Activated CD4-positive, alpha-beta T cell treated with anti-CD3 and anti-CD28 coated beads for 1 hour (primary cell): ENCODE measurements at places on chromosomes 13 and 19.

GRCh38 chr19:10864538-10864899 lies 6.8 kb upstream of the CARM1 start:
- DNase-seq = peak; percentile 65

- DNase-seq = no peak
Measured at GRCh38 chr13:42101821-42102585, 53.6 kb downstream of the DGKH start.

GRCh38 chr19:34504809-34505291 lies 23.3 kb downstream of the WTIP start:
- no peak for DNase-seq

- DNase-seq = no peak
Measured at GRCh38 chr19:31126236-31126635, 223.0 kb downstream of the TSHZ3 start.

DNA sequence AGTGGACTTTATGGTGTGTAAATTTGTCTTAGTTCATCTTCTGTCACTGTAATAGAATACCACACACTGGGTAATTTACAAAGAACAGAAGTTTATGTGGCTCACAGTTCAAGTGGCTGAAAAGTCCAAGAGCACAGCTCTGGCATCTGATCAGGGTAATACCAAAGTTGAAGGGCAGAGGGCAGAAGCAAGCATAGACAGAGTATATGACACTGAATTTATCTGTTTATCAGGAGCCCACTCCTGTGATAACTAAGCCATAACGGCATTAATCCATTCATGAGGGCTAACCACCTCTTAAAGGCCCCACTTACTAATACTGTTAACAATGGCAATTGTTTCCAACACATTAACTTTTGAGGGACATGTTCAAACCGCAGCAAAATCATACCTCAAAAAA lies 4.0 kb upstream of the RFXAP start:
- DNase-seq = no peak

GRCh38 chr13:81302125-81302524 lies 961.2 kb upstream of the SPRY2 start:
- DNase-seq = no peak

DNA sequence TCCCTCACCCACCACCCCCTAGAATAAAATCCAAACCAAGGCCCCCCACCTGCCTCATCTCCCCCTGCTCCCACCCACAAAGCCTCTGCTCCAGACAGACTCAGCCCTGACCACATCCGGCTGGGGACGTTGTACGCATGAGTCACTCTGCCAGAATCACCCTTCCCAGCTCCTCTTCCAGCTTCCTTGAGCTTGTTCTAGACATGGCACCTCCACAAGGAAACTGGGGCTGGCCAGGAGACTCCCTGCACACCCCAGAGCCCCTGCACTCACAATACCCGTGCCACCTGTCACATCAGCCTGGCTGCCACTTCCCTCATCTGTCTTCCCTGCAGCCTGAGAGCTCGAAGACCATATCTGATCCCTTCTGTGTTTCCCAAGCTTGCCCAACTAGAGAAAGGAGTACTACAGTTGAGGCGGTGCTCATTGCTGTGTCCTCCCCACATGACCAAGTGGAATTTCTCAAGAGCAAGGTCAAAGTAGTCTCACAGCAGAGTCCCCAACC lies 9.7 kb downstream of the DEDD2 start:
- no peak for DNase-seq

- peak; percentile 57 for DNase-seq
Measured at GRCh38 chr19:40284501-40285352, at the start of gene AKT2. Gene AKT2 (minus strand): TSS chr19:40285345. CDS start chr19:40265267, 20,078 bp downstream.

DNA sequence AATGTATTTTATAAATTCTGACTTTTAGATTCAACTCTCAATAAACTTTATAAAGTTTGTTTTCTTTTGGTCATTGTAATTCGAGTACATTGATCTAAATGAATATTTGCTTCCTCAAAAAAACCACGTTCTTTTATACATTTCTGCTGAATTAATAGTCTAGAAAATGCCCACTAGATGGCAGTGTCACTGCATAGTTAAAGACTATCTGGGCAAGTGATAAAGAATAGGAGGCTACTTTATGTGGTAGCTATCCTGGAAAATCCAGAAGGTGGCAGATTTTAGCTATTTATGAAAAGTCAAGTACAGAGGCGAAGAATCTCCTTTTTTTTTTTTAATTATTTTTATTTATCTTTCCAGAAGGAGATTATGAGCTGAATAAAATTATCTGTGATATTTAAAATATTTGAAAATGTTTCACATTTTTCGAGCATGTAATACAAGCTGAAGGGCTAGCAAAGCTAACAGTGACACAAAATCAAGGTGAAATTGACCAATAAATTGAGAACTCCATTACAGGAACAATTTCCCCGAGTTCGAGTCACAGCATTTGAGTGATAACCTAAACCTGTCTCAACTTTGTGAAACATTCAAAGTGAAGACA lies 221.8 kb downstream of the OLFM4 start:
- no peak for DNase-seq

- DNase-seq = no peak
Measured at GRCh38 chr13:102039264-102039663, 362.6 kb downstream of the FGF14 start.

DNA sequence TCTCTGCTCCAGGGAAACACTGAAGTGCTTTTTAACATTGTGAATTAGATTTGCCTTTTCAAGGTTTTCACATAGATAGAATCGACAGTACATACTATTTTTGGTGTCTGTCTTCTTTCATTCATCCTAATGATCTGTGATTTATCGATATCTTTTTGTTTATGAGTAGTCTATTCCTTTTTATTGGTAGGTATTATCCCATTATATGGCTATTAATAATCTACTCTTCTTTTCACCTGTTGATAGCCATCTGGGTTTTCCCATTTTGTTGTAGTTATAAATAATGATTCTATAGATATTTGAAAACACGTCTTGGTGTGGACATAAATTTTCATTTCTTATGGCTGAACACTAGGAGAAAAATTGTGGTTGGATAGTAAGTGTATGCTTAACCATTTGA lies 262.6 kb downstream of the MAB21L1 start:
- DNase-seq = no peak

GRCh38 chr13:52765611-52766390 lies 26.2 kb upstream of the CNMD start:
- no peak for DNase-seq

DNA sequence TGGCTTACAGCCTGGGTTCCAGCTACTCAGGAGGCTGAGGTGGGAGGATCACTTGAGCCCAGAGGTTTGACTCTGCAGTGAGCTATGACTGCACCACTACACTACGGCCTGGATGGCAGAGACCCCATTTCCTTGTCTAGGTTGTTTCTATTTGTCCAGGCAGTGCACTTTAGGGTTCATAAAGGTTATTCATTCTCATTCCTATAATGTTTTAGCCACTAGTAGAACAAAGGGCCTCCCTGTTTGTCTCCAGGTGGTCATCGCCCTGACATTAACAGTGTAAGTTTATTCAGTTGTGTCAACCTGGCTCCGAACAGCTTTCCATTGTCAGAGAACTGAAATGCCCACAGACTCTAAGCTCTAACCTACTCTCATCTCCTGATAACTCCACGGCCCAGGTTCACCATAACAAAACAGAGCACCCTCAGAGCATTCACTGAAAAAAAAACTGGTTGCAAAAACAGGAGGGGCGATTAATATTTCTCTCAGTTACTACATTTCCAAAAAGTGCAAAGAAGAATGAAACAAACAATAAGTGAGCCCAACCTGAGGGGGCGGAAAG lies 37.1 kb downstream of the SMAD9 start:
- DNase-seq = no peak

- no peak for DNase-seq
Measured at GRCh38 chr19:55063492-55063843, 520 bp upstream of the RDH13 start.

DNA sequence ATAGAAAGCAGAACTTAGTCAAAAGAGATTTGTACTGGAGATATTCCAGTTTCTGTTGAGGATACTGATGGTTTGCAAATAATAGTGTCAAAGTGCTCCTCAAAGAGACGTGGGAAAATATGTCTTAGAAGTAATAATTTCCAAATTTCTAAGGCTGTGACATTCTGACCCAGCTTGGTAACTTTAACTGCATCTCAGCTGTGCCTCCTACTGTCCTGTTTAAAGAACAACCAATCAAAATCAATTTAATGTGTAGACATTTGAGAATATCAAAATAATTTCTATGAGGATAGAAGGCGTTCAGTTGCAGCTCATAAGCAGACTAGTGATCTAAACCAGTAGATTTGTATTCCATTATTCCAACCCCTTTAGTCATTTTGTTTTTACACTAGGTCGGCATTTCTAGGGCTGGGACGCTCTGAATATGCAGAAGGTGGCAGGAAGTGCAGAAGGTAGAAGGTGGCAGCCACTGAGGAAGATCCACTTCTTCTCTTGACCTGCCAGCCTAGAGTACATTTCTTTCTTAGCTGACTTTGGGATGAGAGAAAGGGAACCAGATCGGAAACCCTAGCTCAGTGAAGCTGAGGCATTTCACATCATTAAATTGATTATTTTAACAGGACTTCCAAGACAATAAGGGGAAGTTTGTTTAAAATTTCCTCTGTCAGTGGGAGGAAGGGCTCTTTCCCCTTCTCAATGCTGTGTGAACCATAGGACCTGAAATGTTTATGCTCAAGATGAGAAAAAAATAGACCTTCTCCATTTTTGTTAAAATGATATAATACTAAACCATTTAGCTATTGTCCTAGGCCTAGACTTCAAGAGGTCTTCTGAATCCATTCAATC lies 67.5 kb downstream of the COL4A1 start:
- DNase-seq = no peak

GRCh38 chr13:91216928-91217700 lies 130.4 kb upstream of the MIR17HG start:
- no peak for DNase-seq

- DNase-seq = no peak
Measured at GRCh38 chr19:40089462-40089861, 1.3 kb downstream of the ZNF780A start.

DNA sequence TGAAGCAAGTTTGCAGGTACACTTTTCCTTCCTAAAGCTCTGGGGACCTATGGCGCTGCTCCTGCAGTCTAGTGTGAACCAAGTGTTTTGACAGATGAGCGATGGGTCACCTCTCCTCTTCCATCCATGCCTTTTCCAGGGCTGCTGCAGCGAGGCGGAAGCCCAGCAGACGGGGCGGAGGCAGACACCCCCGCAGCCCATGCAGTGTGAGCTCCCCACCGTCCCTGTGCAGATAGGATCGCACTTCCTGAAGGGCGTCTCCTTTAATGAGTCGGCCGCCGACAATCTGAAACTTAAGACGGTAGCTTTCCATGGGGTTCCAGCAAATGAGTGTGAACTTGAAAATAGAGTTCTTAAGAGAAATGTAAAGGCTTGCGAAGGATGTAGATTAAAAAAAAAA lies 37.1 kb upstream of the GPI start:
- DNase-seq = no peak

DNA sequence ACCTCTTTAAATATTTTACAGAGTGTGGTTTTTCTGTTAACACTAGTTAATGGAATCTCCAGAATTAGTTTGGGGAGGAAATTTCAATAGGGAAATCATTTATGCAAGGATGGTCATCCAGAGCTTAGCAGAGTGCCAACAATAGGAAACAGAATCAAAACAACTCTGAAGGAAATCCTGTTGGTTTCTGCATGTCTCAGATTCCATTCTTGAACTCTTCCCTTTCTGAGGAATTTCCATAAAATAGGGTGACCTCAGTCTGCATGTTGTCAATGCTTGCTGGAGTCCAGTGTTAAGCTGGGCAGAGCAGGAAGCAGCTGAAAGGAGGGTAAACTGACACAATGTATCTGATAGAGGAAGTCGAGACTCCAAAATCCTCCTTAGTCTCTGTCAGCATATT lies 16.9 kb downstream of the CBY2 start:
- no peak for DNase-seq

DNA sequence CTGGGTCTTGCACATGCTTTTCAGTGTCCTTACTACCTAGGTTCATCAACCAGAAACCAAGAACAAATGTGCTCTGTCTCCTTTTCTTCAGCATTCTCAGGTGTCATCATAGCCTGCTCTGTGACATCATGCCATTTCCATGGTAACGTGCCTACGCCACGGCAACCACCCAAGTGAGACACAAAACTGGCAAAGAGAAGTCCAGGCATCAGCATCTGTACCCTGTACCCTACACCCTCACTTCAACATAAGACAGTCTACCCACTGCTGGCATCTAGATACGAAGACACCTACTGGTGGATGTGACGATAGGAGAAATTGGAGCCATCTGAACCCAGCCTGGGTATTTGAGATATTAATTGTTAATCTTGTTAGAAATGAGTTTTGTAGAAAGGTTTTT lies 13.3 kb downstream of the ZC3H4 start:
- DNase-seq = no peak

- DNase-seq = no peak
Measured at GRCh38 chr13:99307648-99308339, 595 bp upstream of the GPR183 start.

- DNase-seq = no peak
Measured at GRCh38 chr19:54534156-54534555, 31.5 kb downstream of the LAIR2 start.

- no peak for DNase-seq
Measured at GRCh38 chr13:42170029-42170428, 101.9 kb upstream of the AKAP11 start.

GRCh38 chr19:7674010-7675005 lies 2.6 kb upstream of the MCEMP1 start:
- no peak for DNase-seq

GRCh38 chr13:23628250-23628649 lies 58.0 kb downstream of the TNFRSF19 start:
- DNase-seq = no peak

- DNase-seq = no peak
Measured at GRCh38 chr19:13835791-13836723, 40.8 kb downstream of the ZSWIM4 start.

DNA sequence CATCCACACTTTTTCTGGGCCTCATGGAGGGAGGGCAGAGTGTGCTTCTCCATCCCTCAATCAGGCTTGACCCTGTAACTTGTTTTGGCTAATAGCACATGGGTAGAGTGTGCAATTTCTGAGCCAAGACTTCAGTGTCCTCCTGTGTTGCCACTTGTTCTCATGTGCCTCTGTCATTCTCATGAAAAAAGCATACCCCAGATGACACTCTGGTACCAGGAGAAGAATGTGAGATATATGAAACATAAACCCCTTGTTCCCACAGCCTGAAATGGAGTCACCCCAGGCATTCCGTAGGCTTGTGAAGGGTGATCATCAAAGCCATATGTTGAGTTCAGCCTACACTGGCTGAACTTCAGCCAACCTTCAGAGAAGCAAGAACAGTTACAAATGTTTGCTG lies 239.2 kb upstream of the MIR17HG start:
- no peak for DNase-seq

DNA sequence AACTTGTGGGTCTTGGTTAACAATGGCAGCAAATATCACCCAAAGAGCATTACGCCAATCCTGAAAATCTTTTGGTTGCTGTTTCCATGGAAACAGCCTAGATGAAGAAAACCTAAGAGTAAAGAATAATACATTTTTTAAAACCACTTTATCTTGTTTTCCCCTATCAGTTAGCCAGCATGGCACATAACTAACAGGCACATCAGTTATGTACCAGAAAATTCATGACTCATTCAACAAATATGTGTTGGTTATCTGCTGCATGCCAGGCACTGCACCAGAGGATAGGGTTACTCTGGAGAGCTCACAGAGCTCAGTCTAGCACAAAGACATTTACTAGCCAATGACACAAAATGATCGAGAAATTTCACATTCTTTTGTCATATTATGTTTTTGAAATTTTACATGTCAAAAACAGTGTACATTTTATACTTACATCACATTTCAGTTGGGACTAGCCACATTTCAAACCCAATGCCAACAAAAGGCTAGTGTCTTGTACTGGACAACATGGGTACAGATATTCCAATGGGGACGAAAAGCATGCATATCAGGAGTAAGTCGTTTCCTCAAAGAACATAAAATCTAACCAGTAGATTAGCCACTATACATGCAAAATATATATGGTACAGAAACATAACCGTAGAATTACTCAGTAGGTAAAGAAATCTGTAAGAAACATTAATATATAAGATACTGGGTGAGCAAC lies 20.3 kb downstream of the LNX2 start:
- DNase-seq = no peak
